ENCODE measurements at places on chromosomes 13 and 19.

DNA sequence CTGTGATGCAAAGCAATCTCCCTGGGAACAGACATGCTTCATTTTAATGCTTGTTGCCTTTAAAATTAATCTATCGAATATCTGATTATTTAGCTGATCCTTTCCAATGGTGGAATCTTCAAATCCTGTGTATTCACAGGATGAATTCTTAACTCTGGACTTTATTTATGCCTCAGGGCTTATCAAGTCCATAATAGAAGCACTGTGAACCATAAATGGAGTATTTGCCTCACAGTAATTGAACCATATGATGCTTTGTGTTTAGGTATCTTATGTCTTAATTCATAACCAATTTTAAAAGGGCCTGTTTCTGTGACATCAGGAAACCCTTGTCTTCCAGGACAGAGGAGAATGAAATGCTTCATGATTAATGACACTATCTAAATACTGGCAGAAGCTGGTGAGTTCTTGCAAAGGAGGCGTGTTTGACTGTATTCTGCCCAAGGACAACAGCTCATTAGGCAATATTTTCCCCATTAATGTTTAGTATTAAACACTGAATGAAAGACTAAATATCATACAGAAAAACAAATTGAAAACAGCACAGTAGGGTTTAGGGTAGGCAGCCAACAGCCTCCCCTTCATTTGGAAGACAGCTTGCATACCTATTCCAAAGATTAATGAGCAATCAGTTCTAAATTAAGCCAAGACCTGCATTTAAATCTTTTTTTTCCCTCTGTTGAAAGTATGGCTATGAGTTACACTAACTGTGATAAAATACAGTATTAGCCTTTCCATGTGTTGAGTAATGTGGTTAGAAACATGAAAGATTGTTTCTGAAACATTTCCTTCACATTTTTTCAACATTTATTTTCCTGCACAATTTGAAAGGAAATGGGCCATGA lies 709.4 kb downstream of the PCDH9 start:
- peak; percentile 8 for DNase-seq

GRCh38 chr19:16042533-16043085 lies 33.7 kb upstream of the TPM4 start:
- DNase-seq = peak; percentile 6

GRCh38 chr13:49113526-49114286 lies 106.4 kb upstream of the MLNR start:
- DNase-seq = no peak

- DNase-seq = no peak
Observed at GRCh38 chr13:113734099-113734825, 24.8 kb upstream of the TMEM255B start.

- DNase-seq = no peak
Observed at GRCh38 chr19:47036097-47036651, 12.2 kb downstream of the TMEM160 start.

DNA sequence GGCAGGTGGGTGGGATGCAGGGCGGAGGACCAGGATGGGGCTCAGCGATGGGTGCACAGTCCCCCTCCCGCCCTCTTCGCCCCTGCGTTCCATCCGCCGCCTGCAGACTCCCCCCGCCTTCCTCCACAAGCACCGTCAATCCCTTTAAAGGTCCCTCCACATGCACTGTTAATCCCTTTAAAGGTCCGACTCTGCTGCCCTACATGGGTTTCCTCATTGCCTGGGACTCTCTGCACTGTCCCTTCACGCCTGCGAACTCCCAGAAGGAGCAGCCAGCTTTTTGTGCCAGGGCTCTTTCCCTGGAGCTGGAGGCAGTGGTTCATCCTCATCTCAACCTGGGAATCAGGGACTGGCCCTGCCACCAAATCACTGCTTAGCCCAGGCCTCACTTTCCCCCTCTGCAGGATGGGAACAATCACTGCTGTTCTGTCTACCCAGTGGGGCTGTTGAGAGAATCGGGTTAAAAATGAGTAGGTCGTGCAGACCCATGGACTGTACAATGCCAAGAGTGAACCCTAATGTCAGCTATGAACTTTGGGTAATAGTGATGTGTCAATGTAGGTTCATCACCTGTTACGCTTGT lies 20.4 kb downstream of the ZNF574 start:
- no peak for DNase-seq

- peak; percentile 46 for DNase-seq
Observed at GRCh38 chr19:30222428-30222873, 149.7 kb upstream of the ZNF536 start.
